ENCODE measurements at places on chromosomes 6 and 20.
A peak's percentile ranks its signal among the peaks of the same experiment; 100 is the strongest.

GRCh38 chr20:60966766-60967165 lies 285.3 kb upstream of the CDH4 start:
- no peaks in the 10 kb centered on the region for H3K4me1 ChIP-seq
- no peak for DNase-seq
- peaks cover 4% of the 10 kb centered on the region for H3K27me3 ChIP-seq
- H3K4me3 ChIP-seq, result no peak overlapping the region
- no peak overlapping the region for H3K27ac ChIP-seq

- H3K27ac ChIP-seq, result no peak overlapping the region
- H3K4me3 ChIP-seq, result no peak overlapping the region
- H3K4me1 ChIP-seq, result no peaks in the 10 kb centered on the region
- no peaks in the 10 kb centered on the region for H3K27me3 ChIP-seq
- DNase-seq, result peak; percentile 93
- no peaks in the 10 kb centered on the region for H3K36me3 ChIP-seq
Observed at GRCh38 chr20:57594092-57594951, 25.9 kb downstream of the ZBP1 start.

DNA sequence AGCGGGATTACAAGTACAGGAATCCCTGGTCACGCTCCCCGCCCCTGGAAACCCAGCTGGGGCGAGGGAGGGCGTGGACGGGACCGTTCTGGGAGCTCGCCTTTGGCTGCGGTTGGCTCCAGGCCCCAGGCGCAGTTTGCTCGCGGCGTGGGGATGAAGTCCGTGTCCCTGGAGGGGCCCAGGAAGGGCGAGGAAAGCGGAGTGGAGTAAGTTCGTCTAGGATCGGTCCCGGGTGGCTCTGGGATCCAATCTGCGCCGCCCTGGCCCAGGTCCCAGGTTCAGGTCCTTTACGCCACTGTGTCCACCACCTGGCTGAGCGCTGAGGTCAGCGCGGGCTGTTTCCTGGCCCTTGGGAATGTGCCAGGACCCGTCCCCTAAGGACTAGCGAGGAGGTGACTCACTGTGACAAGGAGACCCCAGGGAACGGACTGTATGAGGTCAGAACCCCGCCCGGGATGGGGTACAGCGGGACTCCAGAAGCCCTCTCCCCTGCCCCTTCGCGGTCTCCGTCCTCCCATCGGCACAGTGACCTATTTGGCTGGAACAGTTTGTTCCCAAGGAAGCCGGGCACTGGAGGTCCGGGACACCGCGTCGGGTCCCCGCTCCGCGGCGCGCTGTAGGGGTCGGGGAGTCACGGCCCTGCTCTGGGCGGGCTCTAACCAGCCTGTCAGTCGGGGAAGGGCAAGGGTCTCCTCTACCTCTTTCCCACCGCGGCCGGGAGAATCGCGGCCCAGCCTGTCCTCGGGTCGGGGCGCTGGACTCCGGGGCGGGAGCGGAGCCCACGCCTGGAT lies 724 bp downstream of the CDKN1A start:
- peaks cover 2% of the 10 kb centered on the region for H3K36me3 ChIP-seq
- H3K27me3 ChIP-seq, result peaks cover 28% of the 10 kb centered on the region
- H3K4me3 ChIP-seq, result peak overlapping the region; percentile 76
- no peak for DNase-seq
- no peak overlapping the region for H3K27ac ChIP-seq

DNA sequence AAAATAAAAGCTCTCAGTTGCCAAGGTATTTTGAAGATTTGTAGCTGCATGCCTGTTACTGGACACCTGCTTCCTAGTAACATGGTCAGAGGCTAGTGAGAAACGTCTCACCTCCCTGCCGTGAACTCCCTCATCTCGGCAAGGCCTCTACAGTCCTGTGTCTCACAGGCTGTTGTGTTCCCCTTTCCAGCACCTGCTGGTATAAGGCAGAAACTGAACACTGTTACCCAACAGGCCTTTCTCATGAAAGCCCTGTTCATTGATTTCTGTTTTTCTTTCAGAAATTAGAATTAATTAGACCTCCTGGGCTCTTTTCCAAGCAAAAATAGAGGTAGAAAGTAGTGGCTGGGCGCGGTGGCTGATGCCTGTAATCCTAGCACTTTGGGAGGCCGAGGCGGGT lies 17.6 kb upstream of the SRSF3 start:
- no peaks in the 10 kb centered on the region for H3K4me1 ChIP-seq
- H3K27ac ChIP-seq, result no peak overlapping the region
- H3K36me3 ChIP-seq, result no peaks in the 10 kb centered on the region
- H3K27me3 ChIP-seq, result no peaks in the 10 kb centered on the region
- no peak overlapping the region for H3K4me3 ChIP-seq
- DNase-seq, result no peak

DNA sequence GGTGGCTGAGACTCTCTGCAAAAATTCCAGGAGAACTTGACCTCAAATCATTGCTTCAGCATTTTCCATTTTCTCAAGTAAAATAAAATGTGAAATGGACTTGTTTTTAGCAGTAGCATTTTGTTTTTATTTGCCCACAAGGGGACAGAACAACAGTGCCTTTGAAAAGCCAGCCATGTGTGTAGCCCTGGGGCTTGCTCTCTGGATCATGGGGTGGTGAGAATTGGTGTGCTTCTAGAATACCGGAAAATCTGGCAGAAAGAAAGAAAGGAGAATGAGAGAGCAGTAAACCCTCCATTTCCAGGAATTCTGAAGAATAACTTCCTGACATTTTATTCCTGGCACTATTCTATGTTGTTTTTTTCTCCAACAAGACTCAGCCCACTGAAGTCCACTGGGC lies 254.7 kb upstream of the MOCS1 start:
- no peaks in the 10 kb centered on the region for H3K27me3 ChIP-seq
- H3K27ac ChIP-seq, result no peak overlapping the region
- no peak overlapping the region for H3K4me3 ChIP-seq

DNA sequence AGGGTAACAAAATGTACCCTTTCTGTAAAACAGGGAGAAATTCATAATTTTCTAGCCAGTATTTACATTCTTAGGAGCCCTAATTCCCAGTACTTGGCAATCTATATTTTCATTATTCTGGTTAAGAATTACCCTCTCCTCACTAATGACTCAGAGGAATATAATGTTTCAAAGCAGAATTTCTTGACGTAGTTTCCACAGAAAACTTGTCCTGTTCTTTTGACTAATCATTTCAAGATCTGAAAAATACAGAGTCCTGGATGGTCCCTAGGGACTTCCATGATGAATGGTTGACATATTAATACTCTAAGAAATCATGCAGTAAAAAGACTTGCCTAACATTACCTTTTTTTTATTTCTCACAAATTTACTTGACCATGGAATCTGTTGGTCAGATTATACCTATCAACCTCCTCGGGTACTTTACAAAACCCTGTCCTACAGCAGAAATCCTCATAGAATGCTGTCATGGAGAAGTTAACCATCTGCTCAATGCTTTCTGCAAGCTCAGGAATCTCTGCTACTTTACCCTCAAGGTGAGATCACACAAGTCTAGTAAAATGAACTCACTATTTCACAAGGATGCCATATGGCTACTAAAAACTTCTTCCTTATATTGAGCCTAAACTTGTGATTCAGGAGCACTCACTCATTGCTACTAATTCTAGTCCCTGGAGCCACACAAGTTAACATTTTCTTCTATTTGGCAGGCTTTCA lies 202.1 kb upstream of the CNR1 start:
- H3K4me1 ChIP-seq, result no peaks in the 10 kb centered on the region
- no peak for DNase-seq
- no peaks in the 10 kb centered on the region for H3K36me3 ChIP-seq
- H3K27me3 ChIP-seq, result no peaks in the 10 kb centered on the region
- H3K27ac ChIP-seq, result no peak overlapping the region

DNA sequence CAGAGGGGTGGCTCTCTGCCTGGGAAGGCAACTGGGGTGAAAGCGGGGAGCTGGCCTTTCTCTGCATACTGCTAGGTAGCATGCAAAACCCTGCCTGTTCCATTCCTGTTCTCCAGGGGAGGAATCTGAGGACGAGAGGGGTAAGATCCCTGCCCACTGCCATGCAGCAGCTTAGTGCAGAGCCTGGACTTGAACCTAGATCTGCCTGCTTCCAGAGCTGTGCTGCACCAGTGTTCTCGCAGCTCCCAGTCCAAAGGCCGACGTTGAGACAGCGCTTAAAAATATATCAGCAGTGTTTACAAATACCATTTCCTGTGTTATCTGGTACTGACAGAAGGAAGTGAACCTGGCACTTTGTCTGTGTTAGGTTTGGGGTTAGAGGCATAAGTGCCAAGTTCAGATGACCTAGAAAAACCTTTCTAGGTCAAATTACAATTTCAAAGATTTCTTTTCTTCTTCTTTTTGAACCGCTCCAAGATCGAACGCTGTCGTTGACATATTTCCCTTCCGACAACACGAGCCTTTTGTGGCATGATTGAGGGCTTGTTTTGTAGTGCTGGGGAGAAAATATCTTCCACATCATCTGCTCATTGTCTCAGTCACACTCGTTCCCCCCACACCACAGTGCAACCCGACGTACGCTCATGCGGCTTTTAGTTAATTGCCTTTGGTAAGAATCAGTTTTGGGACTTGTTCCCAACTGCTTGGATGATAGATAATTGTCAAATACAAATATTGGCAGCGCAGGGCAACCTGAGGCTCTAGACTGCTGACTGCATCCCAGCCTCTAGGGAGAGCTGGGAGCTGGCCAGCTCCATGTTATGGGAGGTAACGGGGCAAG lies 44.6 kb downstream of the TOX2 start:
- peaks cover 3% of the 10 kb centered on the region for H3K4me1 ChIP-seq
- no peaks in the 10 kb centered on the region for H3K27me3 ChIP-seq
- H3K4me3 ChIP-seq, result no peak overlapping the region
- no peak for DNase-seq
- no peak overlapping the region for H3K27ac ChIP-seq

Data from H1 (cell line).